Stomach (tissue), 19 donors: ENCODE measurements at places on chromosomes 5 and 9. TPM values are rescaled to one million over a fixed set of nuclear protein-coding genes. Genes with fewer than 3 reads are reported as not detected.

- no peaks in the 10 kb centered on the region for H3K27me3 ChIP-seq
- no peak for DNase-seq
- H3K4me1 ChIP-seq: no peaks in the 10 kb centered on the region
- H3K4me3 ChIP-seq: no peak overlapping the region
- no peaks in the 10 kb centered on the region for H3K36me3 ChIP-seq
Measured at GRCh38 chr5:75185763-75186162, 50.9 kb downstream of the ANKRD31 start.

- no peaks in the 10 kb centered on the region for H3K36me3 ChIP-seq
- no peak overlapping the region for H3K27ac ChIP-seq
- no peaks in the 10 kb centered on the region for H3K4me1 ChIP-seq
- no peak for DNase-seq
- no peaks in the 10 kb centered on the region for H3K27me3 ChIP-seq
Measured at GRCh38 chr5:97629276-97629675, 446.2 kb upstream of the RIOK2 start.

DNA sequence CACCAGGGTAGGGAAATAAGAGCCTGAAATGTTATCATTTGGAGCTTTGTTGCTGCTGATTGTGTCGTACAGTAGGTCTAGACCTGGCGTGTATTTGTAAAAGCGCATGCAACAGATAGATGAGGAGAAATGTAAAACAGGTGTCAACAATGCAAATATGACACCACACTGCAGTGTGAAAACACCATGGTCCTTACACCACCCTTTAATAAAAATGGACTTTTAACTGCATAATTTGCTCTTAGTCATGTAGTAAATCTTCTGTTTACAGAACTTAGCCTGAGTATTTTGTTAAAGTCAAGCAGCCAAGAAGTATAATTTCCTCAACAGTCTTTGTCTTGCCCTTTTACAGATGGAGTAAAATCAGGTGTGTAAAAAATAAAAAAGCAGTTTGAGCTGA lies 13.9 kb downstream of the PCBD2 start:
- H3K36me3 ChIP-seq: peaks cover 24% of the 10 kb centered on the region
- H3K4me1 ChIP-seq: no peaks in the 10 kb centered on the region
- no peak for DNase-seq
- no peak overlapping the region for H3K27ac ChIP-seq
- H3K27me3 ChIP-seq: no peaks in the 10 kb centered on the region

DNA sequence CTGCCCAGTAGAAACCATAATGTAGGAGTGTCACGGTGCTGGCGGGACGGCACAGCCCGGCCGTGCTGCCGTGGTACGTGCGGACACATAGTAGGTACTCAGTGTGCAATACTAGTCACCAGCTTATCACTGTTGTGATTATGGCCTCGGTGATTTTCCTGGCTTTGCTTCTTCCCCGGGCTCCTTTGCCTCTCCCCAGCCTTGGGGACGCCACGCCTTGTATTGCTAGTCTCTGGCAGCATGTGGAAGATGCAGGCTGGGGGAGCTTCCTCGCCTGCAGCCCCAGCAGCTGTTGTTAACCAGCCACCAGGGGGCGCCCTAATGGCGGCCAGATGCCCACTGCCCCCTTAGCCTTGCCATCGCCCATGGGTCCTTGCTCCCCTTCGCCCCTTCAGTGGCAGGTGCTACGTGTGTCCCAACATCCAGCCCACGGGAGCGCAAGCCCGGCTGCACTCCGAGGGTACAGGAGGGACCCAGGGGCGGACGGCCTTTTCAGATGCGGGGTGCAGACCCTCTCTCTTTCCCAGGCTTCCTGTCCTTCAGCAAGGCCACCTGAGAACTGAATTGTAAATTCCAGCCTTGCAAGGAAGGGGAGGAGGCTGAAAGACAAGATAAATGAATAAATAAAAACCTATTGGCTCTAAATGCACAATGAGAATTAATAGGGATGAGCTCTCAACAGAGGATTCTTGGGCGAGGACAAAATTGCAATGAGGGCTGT lies 8.0 kb downstream of the NTNG2 start:
- no peaks in the 10 kb centered on the region for H3K36me3 ChIP-seq
- no peak overlapping the region for H3K27ac ChIP-seq
- DNase-seq: peak; percentile 80
- H3K27me3 ChIP-seq: peaks cover 76% of the 10 kb centered on the region
- no peak overlapping the region for H3K4me3 ChIP-seq
- no peaks in the 10 kb centered on the region for H3K4me1 ChIP-seq

DNA sequence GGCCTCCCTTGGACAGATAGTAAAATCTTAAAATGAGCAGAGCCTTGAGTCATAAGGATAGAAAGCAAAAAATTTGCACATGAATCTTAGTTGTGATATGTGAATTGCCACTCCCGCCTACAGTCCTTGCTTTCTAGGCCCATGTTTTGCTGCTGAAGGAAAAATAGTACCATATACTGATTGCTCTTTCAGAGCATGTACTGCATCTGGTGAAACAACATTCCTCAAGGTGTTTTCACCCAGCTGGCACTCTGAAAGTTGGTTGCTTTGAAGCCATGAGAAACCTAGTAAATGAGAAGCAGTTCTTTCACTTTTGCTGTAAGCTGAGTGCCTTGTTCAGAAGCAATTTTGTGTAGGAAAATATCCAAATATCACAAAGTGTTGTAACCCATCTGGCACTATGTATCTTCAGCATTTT lies 10.3 kb downstream of the CDC37L1 start:
- DNase-seq: no peak
- H3K27me3 ChIP-seq: no peaks in the 10 kb centered on the region
- H3K27ac ChIP-seq: no peak overlapping the region
- no peak overlapping the region for H3K4me3 ChIP-seq
- H3K4me1 ChIP-seq: peaks cover 7% of the 10 kb centered on the region

Gene PCDHB13
- 0.12 TPM for polyA plus RNA-seq

DNA sequence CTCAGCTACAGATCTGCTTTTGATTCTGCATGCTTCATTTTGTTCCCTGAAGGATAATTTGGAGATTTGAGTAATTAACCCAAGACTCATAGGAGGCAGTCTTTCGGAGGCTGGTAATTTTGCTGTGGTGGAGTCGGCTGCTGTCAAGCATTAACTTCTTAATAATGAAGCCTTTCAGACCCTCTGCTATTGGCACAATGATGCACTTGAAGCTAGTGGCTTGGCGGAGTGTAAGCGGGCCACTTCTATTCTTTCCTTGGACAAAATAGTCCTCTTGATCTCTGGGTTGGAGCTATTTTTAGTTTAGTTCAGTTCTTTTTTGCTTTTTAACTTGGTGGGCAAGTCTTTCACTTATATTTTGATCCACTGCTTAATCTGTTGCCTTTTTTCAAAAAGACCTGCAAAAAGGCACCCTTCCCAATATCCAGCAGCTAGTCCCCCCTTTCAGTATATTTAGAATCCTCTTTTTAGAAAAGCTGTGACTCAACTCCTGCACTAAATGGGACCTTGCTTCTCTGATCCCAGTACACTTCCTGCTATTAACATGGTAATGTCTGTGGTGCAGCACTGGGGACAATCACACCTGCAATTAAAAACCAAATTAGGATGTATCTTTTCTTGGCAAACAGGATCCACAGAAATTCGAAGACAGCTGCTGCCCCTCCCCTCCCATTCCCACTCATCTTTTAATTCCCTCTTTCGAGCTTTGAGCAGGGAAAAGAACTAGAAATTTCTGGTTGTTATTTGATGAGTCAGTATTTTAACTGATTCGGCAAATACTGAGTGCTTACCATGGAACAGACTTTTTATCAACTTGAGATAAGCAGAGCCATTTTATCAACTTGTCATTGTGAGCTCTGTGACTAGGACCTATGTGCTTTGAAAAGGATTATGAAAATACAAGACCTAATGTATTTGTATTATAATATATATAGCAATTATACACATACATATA lies 169.4 kb upstream of the ANKRD55 start:
- H3K27ac ChIP-seq: peak overlapping the region; percentile 36
- no peak overlapping the region for H3K4me3 ChIP-seq
- H3K4me1 ChIP-seq: peaks cover 31% of the 10 kb centered on the region
- H3K36me3 ChIP-seq: no peaks in the 10 kb centered on the region
- DNase-seq: peak; percentile 44
- no peaks in the 10 kb centered on the region for H3K27me3 ChIP-seq

DNA sequence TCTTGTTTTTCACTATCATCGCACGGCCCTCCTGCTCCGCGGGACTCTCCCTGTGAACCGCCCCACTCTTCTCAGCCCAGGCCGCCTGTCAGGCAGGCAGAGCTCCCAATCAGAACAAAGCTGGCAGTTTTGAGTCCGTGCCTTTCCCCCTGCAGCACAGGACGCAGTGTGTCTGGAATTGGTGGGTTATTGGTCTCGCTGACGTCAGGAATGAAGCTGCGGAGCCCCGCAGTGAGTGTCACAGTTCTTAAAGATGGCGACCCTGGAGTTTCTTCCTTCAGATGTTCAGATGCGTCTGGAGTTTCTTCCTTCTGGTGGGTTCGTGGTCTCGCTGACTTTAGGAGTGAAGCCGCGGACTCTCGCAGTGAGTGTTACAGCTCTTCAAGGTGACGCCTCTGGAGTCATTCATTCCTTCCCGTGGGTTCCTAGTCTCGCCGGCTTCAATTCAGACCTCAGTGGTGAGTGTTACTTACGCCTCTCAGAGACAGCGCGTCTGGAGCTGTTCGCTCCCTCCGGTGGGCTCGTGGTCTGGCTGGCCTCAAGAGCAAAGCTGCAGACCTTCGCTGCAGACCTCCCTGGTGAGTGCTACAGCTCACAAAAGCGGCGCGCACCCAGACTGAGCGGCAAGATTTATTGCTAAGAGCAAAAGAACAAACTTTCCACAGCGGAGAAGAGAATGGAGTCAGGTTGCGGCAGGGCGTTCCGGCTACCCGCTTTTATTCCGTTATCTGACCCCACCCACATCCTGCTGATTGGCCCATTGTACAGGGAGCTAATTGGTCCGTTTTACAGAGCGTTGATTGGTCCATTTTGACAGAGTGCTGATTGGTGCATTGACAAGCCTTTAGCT lies 7.4 kb downstream of the ZDHHC11B start:
- DNase-seq: no peak
- H3K27me3 ChIP-seq: no peaks in the 10 kb centered on the region
- no peak overlapping the region for H3K27ac ChIP-seq
- H3K4me1 ChIP-seq: no peaks in the 10 kb centered on the region
- H3K4me3 ChIP-seq: no peak overlapping the region

- H3K27me3 ChIP-seq: no peaks in the 10 kb centered on the region
- H3K4me3 ChIP-seq: peak overlapping the region; percentile 60
- no peaks in the 10 kb centered on the region for H3K36me3 ChIP-seq
- peak overlapping the region; percentile 82 for H3K27ac ChIP-seq
- H3K4me1 ChIP-seq: peaks cover 38% of the 10 kb centered on the region
Measured at GRCh38 chr5:138492560-138493045, 27.3 kb downstream of the EGR1 start.

DNA sequence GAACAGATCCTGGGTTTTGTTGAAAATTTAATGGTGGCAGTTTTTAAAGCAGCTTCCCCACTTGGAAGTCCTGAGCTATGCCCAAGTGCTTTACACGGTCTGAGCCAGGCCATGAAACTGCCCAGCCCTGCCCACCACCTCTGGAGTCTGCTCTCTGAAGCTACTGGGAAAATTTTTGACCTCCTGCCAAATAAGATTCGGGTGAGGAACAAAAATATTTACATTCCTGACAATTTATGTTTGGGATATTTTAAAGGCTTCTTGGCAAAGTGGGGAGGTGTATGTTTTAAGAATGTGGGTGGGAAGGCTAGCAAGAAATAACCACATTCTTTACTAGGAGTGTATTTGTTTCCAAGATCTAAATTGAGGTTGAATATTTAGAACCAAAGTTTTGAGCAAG lies 50.0 kb downstream of the HACD4 start:
- peaks cover 9% of the 10 kb centered on the region for H3K36me3 ChIP-seq
- no peaks in the 10 kb centered on the region for H3K27me3 ChIP-seq
- H3K4me1 ChIP-seq: peaks cover 31% of the 10 kb centered on the region
- DNase-seq: peak; percentile 40
- H3K27ac ChIP-seq: peak overlapping the region; percentile 75

- DNase-seq: peak; percentile 38
- no peak overlapping the region for H3K4me3 ChIP-seq
- H3K27ac ChIP-seq: no peak overlapping the region
Measured at GRCh38 chr5:122385808-122386207, 73.8 kb downstream of the SNCAIP start.

Gene NR5A1
- polyA plus RNA-seq: not detected

DNA sequence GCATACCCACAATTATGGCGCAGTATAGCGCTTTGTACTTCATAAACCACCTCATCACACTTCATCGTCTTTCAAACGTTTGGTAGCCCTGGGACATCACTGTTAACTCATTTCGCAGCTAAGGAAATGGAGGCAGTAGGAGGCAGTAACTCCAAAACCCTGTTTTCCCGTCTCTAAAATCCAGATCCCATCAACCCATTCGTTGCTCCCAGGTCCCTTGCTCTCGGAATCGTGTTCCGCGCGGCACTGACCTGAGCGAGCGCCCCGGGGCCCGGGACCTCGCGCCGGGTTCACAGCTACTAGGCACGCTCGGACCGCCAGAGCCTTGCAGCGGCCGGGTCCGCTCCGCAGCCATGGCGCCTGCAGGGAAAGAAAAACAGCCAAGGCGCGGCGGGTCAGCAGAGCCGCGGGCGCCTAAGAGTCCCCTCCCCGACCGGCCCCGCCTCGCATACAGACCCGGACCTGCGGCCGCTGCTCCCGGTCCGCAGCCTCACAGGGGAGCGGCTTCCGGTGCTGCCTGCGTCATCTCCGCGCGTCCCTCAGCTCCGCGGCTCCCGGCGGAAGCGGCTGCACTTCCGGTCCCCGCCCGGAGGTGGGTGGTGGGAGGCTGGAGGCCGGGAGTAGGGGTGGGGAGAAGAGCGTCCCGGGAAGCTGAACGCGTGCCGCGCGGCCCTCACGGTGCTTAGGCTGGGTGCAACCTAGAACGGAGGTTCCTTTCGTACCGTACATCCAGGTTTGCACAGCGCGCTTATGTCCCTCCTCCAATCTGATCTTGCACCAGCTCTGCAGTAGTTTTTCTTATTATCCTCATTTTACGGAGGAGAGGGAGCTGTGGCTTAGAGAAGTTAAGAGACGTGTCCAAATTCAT lies at the start of gene FBXW2:
FBXW2 (minus strand) TSS at position 519 of the 868 bp plus-strand sequence. CDS start 5,158 bp downstream, outside the sequence.
- H3K4me1 ChIP-seq: peaks cover 33% of the 10 kb centered on the region
- peak; percentile 93 for DNase-seq
- H3K4me3 ChIP-seq: peak within 1 kb of the TSS; percentile 87
- H3K27me3 ChIP-seq: no peaks in the 10 kb centered on the region

Gene CTNND2
- polyA plus RNA-seq: 2.5 TPM

Gene SMIM33
- 0.46 TPM for polyA plus RNA-seq

DNA sequence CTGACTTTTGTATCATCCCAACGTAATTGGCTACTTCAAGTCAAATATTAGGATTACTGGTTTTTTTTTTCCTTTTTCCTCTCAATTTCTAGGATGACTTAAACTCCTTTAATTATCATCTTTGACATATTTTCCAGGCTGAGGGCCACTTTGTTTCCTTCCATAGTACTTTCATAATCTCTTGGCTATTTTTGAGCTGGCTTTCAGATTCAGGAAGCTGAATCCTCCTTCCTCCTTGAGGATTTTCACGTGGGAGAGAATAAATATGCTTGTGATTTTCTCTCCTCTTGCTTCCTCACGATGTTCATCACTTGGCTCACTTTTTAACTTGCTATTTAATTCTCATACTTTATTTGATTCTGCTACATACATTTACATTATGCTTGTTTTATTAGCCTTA lies 88.1 kb downstream of the ITGA1 start:
- H3K4me1 ChIP-seq: no peaks in the 10 kb centered on the region
- no peak for DNase-seq
- no peak overlapping the region for H3K4me3 ChIP-seq
- H3K27me3 ChIP-seq: no peaks in the 10 kb centered on the region

Gene CRAT
- polyA plus RNA-seq: 28.1 TPM
